B cell (primary cell): ENCODE measurements at places on chromosomes 2 and 18. TPM values are rescaled to one million over a fixed set of nuclear protein-coding genes. Genes with fewer than 3 reads are reported as not detected.

The IL1F10 gene
- not detected in 2 replicates for total RNA-seq

DNA sequence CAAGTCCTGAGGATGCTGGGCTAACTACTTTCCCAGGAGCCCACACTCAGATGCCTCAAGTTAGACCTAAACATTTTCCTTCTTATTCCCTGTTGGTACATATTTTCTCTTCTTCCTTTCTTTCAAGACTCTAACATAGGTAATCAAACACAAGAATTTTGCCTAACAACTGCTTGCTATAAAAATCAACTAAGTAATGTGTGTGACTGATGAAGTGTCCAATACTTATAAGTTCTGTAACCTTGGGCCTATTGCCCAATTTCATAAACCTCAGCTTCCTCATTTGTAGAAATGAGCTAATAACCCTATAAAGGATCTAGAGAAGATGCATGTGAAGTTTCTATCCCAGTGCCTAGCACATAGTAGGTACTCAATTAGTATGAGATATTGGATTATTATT is 31.6 kb upstream of the PIK3C3 start:
- H3K4me3 ChIP-seq = no peak overlapping the region
- H3K27me3 ChIP-seq = no peaks in the 10 kb centered on the region
- H3K36me3 ChIP-seq = no peaks in the 10 kb centered on the region
- no peak overlapping the region for H3K27ac ChIP-seq
- no peaks in the 10 kb centered on the region for H3K4me1 ChIP-seq
- DNase-seq = no peak

The CTNNA2 gene
- not detected in 2 replicates for total RNA-seq

- no peak overlapping the region for H3K27ac ChIP-seq
- no peak overlapping the region for H3K4me3 ChIP-seq
- H3K4me1 ChIP-seq = no peaks in the 10 kb centered on the region
- H3K36me3 ChIP-seq = no peaks in the 10 kb centered on the region
- H3K27me3 ChIP-seq = no peaks in the 10 kb centered on the region
Measured at GRCh38 chr2:189210250-189211087, 30.9 kb upstream of the COL5A2 start.

The SCN9A gene
- total RNA-seq = not detected in 2 replicates

GRCh38 chr2:35891528-35891927 is 464.1 kb upstream of the CRIM1 start:
- no peak overlapping the region for H3K27ac ChIP-seq
- H3K27me3 ChIP-seq = no peaks in the 10 kb centered on the region
- no peak for DNase-seq
- H3K4me1 ChIP-seq = no peaks in the 10 kb centered on the region
- no peak overlapping the region for H3K4me3 ChIP-seq
- no peaks in the 10 kb centered on the region for H3K36me3 ChIP-seq

The G6PC2 gene
- not detected in 2 replicates for total RNA-seq

- no peak overlapping the region for H3K4me3 ChIP-seq
- no peak overlapping the region for H3K27ac ChIP-seq
- no peak for DNase-seq
- H3K36me3 ChIP-seq = peaks cover 31% of the 10 kb centered on the region
Measured at GRCh38 chr2:43399098-43399497, 172.7 kb upstream of the ZFP36L2 start.

The BMP10 gene
- not detected in 2 replicates for total RNA-seq

GRCh38 chr2:192025637-192026036 is 169.1 kb downstream of the TMEFF2 start:
- no peak overlapping the region for H3K27ac ChIP-seq
- no peaks in the 10 kb centered on the region for H3K36me3 ChIP-seq
- no peaks in the 10 kb centered on the region for H3K27me3 ChIP-seq
- no peak overlapping the region for H3K4me3 ChIP-seq
- no peaks in the 10 kb centered on the region for H3K4me1 ChIP-seq
- no peak for DNase-seq

The CNDP1 gene
- total RNA-seq = 0.51 and 0.57 TPM in 2 replicates

- H3K4me3 ChIP-seq = no peak overlapping the region
- peaks cover 9% of the 10 kb centered on the region for H3K36me3 ChIP-seq
- DNase-seq = no peak
- no peak overlapping the region for H3K27ac ChIP-seq
- H3K27me3 ChIP-seq = no peaks in the 10 kb centered on the region
Measured at GRCh38 chr2:216033403-216033802, 20.1 kb upstream of the MREG start.

The FN1 gene
- total RNA-seq = 0.05 TPM in 1 of 2 replicates, not detected in the other

DNA sequence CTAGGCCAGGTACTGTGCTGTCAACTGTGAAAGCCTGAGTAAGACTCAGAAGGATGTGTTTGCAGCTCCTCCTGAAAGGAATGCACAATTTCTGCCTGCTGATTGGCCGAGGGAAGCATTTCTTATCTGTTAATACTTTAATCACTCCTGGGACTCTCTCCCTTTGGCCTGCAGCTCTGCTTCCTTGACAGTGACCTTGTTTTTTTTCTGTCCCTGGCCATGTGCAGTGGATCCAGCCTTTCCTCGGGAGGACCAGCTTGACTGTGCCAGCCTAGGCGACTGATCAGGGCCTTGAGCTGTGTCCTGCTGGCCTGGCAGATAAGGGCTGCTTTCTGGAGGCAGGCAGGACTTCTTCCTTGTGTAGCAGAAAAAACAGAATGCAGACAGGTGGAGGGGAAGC is 10.0 kb downstream of the RNF144A start:
- no peak overlapping the region for H3K4me3 ChIP-seq
- H3K4me1 ChIP-seq = peaks cover 4% of the 10 kb centered on the region
- no peaks in the 10 kb centered on the region for H3K27me3 ChIP-seq
- no peaks in the 10 kb centered on the region for H3K36me3 ChIP-seq
- H3K27ac ChIP-seq = no peak overlapping the region

DNA sequence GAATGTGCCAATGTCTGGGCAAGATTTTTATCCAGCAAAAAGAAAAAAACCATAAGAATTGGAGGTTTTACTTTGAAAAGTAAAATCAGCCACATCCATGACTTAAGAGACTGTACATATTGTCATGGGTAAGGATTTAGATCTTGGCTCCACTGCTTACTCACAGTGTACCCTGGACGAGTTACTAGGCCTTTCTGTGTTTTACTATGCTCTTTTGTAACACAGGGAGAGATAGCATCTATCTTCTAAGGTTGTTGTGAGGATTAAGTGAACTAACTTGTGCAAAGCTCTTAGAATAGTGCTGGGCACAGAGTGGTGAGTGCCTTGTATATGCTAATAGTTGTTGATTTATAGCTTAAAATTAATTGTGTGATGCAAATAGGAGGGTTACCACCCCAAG is 255.9 kb downstream of the NEDD4L start:
- no peak overlapping the region for H3K4me3 ChIP-seq
- H3K27me3 ChIP-seq = no peaks in the 10 kb centered on the region
- H3K36me3 ChIP-seq = no peaks in the 10 kb centered on the region
- no peak overlapping the region for H3K27ac ChIP-seq

The WBP1 gene
- 91.5 and 98.4 TPM in 2 replicates for total RNA-seq

DNA sequence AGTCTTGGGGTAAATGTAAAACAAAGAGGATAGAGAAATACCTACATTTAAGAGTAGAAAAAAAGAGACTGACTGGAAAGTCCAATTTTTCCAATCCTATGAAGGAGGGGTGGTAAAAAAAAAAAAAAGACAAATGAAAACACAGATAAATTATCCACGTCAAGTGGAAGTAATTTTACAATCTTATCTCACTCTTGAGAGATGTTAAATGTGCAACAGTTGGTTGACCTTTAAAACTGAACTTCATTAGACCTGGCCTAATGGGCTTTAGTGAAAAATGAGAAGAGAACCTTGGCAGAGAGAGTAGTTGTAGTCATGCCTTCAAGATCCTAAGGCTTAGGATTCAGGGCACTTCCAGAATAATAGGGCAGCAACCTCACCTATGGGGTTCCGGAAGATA is 20.4 kb downstream of the GALNT3 start:
- no peaks in the 10 kb centered on the region for H3K27me3 ChIP-seq
- peaks cover 6% of the 10 kb centered on the region for H3K4me1 ChIP-seq
- no peak overlapping the region for H3K4me3 ChIP-seq
- peaks cover 3% of the 10 kb centered on the region for H3K36me3 ChIP-seq

The ALLC gene
- total RNA-seq = not detected in 2 replicates

DNA sequence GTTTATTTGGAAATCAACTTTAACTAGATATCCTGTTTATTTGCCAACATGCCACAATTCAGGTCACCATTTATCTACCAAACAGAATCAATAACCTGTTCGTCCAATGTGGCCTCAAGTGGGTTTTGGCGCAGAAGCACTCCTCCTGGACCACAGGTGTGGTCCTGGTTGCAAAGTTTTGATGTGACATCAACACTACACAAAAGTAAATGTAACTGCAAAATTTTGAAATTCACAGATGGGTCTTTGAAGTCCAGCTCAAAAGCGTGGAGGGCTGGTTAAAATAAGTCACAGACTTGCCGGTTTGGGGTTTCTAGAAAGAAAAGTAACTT is 474 bp upstream of the GCA start:
- H3K4me1 ChIP-seq = peaks cover 11% of the 10 kb centered on the region
- no peaks in the 10 kb centered on the region for H3K27me3 ChIP-seq
- peaks cover 4% of the 10 kb centered on the region for H3K36me3 ChIP-seq

The STK17B gene
- total RNA-seq = 249 and 261 TPM in 2 replicates

The ABHD1 gene
- 0.73 and 1.5 TPM in 2 replicates for total RNA-seq

The ANKRD36 gene
- 76.6 and 81.9 TPM in 2 replicates for total RNA-seq

The ASB18 gene
- not detected in 2 replicates for total RNA-seq

The CDH7 gene
- not detected in 2 replicates for total RNA-seq

- no peak overlapping the region for H3K27ac ChIP-seq
- no peaks in the 10 kb centered on the region for H3K36me3 ChIP-seq
- H3K27me3 ChIP-seq = no peaks in the 10 kb centered on the region
- no peaks in the 10 kb centered on the region for H3K4me1 ChIP-seq
- no peak overlapping the region for H3K4me3 ChIP-seq
Measured at GRCh38 chr2:139992711-139993345, 1212.6 kb upstream of the NXPH2 start.

The CYRIA gene
- total RNA-seq = 58.8 and 59.0 TPM in 2 replicates

The HNRNPA3 gene
- total RNA-seq = 197 and 200 TPM in 2 replicates

The CNTNAP5 gene
- not detected in 2 replicates for total RNA-seq

The CYP26B1 gene
- total RNA-seq = not detected in 2 replicates

- no peak overlapping the region for H3K27ac ChIP-seq
- H3K4me1 ChIP-seq = no peaks in the 10 kb centered on the region
- DNase-seq = no peak
- no peak overlapping the region for H3K4me3 ChIP-seq
Measured at GRCh38 chr2:15617778-15618448, 26.2 kb downstream of the DDX1 start.

DNA sequence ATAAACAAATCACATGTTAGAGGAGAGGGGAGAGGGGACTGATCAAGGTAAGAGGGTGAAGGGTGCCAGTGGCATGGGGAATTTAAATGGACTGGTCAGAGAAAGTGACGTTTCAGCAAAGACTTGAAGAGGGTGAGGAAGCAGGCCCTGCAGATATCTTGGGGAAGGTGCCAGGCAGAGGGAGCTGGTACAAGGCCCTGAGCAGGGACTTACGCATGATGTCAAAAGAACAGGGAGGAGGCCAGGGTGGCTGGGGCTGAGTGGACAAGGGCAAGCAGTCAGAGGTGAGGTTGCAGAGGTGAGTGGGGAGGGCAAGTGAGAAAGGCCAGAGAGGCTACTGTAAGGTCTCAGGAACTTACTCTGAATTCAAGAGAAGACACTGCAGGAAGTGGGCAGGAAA is 53.3 kb upstream of the RMP24 start:
- no peaks in the 10 kb centered on the region for H3K36me3 ChIP-seq
- H3K4me3 ChIP-seq = no peak overlapping the region
- H3K27me3 ChIP-seq = no peaks in the 10 kb centered on the region

GRCh38 chr18:34821669-34822210 is 111.6 kb downstream of the DTNA start:
- H3K36me3 ChIP-seq = no peaks in the 10 kb centered on the region
- H3K27me3 ChIP-seq = no peaks in the 10 kb centered on the region
- no peaks in the 10 kb centered on the region for H3K4me1 ChIP-seq
- DNase-seq = no peak
- no peak overlapping the region for H3K4me3 ChIP-seq
- no peak overlapping the region for H3K27ac ChIP-seq

GRCh38 chr18:40094441-40094840 is 1860.6 kb upstream of the PIK3C3 start:
- H3K4me1 ChIP-seq = no peaks in the 10 kb centered on the region
- no peaks in the 10 kb centered on the region for H3K27me3 ChIP-seq
- DNase-seq = no peak
- no peak overlapping the region for H3K27ac ChIP-seq
- no peaks in the 10 kb centered on the region for H3K36me3 ChIP-seq
- no peak overlapping the region for H3K4me3 ChIP-seq

DNA sequence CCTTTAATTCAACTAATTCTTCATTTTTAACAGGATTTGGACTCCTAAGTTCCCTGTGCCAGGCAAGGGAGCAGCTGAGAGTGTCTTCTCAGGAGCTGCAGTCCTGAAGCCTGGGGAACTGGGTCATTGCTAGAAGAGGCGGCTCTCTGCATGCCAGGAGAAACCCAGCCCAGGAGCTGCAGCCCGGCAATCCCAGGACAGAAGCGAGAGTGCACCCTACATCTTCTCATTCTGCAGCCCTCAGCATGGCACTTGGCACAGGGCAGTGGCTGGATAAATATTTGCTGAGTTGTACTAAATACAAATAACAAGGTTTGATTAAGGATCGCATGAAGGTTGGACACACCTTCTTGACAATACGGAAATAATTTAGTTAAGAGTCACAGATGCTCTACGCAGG is 244.9 kb upstream of the PXDN start:
- no peak overlapping the region for H3K4me3 ChIP-seq
- H3K27ac ChIP-seq = no peak overlapping the region
- no peaks in the 10 kb centered on the region for H3K4me1 ChIP-seq
- H3K27me3 ChIP-seq = no peaks in the 10 kb centered on the region
- DNase-seq = no peak

GRCh38 chr18:75827751-75828287 is 400.3 kb upstream of the SMIM21 start:
- no peaks in the 10 kb centered on the region for H3K4me1 ChIP-seq
- H3K36me3 ChIP-seq = no peaks in the 10 kb centered on the region
- no peak overlapping the region for H3K27ac ChIP-seq
- DNase-seq = no peak
- H3K4me3 ChIP-seq = no peak overlapping the region
- H3K27me3 ChIP-seq = no peaks in the 10 kb centered on the region

DNA sequence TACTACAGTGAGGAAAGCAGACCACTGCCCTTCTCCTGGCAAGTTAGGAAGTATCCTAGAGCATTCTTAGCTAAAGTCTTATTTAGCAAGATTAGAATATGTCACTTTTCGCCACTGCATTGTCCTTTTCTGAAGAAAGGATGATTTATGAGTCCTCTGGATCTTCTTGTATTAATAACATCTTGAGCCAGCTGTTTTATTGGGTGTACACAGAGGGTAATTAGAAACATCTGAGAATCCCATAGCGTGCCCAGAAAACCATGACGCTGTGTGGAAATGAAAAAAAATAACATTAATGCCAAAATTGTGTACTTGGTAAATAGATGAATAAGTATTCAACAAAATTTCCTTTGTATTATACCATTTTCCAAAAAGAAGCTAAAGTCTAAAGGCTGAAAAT is 198.7 kb downstream of the LTBP1 start:
- no peak overlapping the region for H3K4me3 ChIP-seq
- H3K27me3 ChIP-seq = no peaks in the 10 kb centered on the region
- no peak overlapping the region for H3K27ac ChIP-seq
- no peaks in the 10 kb centered on the region for H3K4me1 ChIP-seq
- no peak for DNase-seq

GRCh38 chr2:168254158-168254935 is 7.0 kb upstream of the STK39 start:
- no peak for DNase-seq
- H3K4me1 ChIP-seq = no peaks in the 10 kb centered on the region

The ZC3H8 gene
- total RNA-seq = 26.0 and 27.2 TPM in 2 replicates

GRCh38 chr2:19373352-19373751 is 14.9 kb upstream of the OSR1 start:
- no peaks in the 10 kb centered on the region for H3K4me1 ChIP-seq
- H3K27ac ChIP-seq = no peak overlapping the region
- no peak for DNase-seq

GRCh38 chr2:204110338-204110741 is 173.8 kb downstream of the ICOS start:
- no peaks in the 10 kb centered on the region for H3K36me3 ChIP-seq
- H3K27ac ChIP-seq = no peak overlapping the region
- H3K4me1 ChIP-seq = peaks cover 11% of the 10 kb centered on the region
- H3K27me3 ChIP-seq = no peaks in the 10 kb centered on the region
- no peak for DNase-seq
